ENCODE measurements at places on chromosomes 11 and 22. TPM values are rescaled to one million over a fixed set of nuclear protein-coding genes. Genes with fewer than 3 reads are reported as not detected.

The OVOL1 gene
- total RNA-seq: 1.3 TPM

The MUC2 gene
- total RNA-seq: not detected

The ADM2 gene
- 21.2 TPM for total RNA-seq

The DENND6B gene
- total RNA-seq: 2.2 TPM

The APOBEC3H gene
- total RNA-seq: 0.87 TPM

Measured in mammary epithelial cell (primary cell).